Stimulated activated CD8-positive, alpha-beta memory T cell treated with anti-CD3 and anti-CD28 coated beads, Interleukin-12 subunit alpha, Interleukin-12 subunit beta, amount 100 ng/mL, for 4 hours (primary cell): ENCODE measurements at places on chromosomes 13 and 19.

- no peak for DNase-seq
Observed at GRCh38 chr13:49932868-49933267, 3.3 kb downstream of the SPRYD7 start.

DNA sequence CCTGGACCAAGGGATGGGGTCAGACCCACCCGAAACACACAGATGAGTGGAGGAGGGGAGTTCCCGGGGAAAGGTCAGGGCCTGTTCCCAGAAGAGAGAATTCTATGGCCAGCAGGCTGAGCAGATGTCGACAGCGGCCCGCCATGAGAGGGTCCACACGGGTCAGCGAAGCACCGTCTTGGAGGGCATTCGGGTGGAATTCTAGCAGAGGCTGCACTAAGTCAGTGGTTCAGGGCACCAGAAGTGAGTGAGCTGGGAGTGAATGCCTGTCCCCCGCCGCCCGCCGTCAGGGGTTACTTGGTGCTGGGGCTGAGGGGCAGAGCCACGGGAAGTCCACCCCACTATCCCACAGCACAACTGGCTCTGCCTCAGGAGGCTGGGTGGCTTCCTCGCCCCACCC, 96.2 kb upstream of the VSTM2B start:
- DNase-seq = no peak

- no peak for DNase-seq
Observed at GRCh38 chr19:38812841-38813320, at the start of gene LGALS4. Gene LGALS4, minus strand, starts transcription at chr19:38812945. Its CDS starts 59 bp downstream, at chr19:38812886.

DNA sequence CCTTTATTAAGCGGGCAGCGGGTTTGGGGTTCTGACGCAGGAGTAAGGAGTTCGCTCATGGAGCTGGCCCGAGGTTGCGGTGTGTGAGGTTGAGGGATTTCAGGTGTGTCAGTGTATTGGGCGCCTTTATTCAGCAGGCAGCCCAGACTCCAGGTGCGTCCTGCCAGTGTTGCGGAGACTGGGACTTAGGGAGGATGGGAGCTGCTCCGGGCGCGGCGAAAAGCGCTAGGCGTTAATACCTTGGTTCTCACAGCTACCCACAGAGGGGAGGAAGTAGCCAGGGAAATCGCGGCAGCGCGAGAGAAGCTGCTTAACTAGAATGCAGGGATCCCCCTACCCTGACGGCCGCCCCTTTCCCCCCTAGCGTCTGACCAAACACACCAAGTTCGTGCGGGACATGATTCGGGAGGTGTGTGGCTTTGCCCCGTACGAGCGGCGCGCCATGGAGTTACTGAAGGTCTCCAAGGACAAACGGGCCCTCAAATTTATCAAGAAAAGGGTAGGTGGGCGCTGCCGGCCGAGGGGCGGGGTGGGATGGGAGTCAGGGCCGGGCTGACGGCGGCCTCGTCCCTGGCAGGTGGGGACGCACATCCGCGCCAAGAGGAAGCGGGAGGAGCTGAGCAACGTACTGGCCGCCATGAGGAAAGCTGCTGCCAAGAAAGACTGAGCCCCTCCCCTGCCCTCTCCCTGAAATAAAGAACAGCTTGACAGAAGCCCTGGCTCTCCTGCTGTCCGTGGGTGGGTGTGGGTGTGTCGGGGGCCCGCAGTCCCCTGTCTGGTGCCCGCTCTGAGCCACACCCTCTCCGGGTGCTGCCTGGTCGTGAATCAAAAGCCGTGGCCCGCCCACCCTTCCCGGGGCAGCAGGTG, 1.1 kb downstream of the RPL36 start:
- peak; percentile 57 for DNase-seq

GRCh38 chr19:30082611-30083010, 140.6 kb downstream of the URI1 start:
- DNase-seq = no peak

GRCh38 chr13:94666065-94666464, 46.3 kb downstream of the SOX21 start:
- no peak for DNase-seq

GRCh38 chr13:31765138-31765785, 25.9 kb downstream of the RXFP2 start:
- DNase-seq = no peak

DNA sequence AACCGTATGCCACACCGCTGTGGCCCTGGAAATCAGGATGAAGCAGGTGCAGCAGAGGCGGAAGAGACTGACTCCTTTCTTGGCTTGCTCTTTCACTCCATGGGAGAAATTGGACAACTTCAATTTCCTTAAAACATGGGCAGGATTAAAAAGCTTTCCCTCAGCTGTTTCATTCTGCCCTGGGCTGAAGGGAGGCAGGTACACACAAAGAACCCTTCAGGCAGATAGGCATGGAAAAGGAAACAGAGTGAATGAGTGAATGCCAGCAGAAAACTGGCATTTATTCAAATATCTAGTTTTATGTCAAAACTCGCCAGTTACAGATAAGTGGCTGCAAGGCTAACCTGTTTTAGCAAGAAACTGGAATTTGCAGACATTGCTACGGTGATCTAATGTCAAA, 71.0 kb upstream of the SLC15A1 start:
- DNase-seq = no peak

DNA sequence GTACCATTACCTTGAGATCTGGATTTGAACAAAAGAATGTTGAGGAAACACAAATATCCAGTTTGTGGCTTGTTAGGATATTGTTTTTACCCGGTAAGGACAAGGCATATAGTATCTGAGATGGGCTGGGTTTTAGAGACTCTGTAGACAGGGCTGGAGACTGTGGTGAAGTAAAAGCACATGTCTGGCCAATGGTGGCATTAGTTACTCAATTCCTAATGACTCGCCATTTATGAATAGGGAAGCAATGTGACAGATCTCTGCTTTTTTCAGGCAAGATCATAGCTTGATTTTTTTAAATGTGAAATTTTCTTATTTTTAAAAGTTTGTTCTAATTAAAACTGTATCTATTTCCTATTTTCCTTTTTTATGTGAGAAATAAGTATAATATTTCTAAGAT, 371.1 kb upstream of the SPRY2 start:
- no peak for DNase-seq

DNA sequence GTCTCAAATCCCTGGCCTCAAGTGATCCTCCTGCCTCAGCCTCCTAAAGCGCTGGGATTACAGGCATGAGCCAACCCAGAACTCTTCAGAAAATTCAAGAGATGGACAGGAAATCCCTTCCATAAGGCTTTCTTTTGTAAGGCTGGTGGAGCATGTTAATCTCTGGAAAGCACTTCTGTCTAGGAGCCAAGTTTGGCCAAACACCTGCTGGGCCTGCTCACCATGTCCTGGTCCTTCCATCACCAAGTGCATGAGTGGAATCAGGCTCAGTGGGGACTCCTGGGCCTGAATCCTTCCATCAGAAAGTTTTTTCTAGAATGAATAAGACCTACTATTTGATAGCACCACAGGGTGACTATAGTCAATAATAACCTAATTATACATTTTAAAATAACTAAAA, 148.0 kb downstream of the DCLK1 start:
- DNase-seq = no peak

DNA sequence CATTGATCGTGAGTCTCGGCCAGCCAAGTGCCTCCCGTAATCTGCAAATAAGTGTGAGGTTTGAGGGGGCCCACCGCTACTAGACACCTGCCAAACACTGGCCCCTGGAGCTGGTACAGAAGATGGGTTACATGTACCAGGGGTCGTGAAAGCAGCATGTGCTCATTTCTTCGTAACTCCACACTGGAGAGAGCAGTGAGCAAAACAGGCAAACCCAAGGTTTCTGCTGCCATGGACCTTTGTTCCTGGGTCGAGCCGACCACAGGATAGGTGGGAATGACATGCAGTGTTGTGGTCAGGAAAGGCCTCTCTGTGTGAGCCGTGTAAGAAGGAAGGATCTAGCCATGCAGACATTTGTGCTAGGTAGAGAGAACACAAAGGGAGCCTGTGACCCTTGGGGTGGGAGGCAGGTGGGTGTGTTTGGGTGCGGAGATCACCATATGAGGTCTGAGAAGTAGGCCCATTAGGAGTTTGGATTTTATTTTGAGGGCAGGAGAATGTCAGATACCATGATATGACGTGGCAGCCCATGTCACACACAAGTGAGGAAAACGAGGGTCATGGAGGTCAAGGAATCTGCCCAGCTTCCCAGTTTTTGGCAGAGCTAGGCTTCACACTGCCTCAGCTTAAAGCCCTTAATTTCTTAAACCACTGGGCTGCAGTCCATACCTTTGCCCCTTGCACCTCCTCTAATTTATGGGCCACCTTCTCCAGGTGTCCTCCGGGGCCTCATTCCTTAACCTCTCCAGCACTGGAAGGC, 919 bp downstream of the GTF3A start:
- no peak for DNase-seq

GRCh38 chr13:114166381-114167131, 12.5 kb upstream of the CFAP97D2 start:
- DNase-seq = no peak

GRCh38 chr13:84684048-84684662, 801.9 kb upstream of the SLITRK1 start:
- DNase-seq = no peak

GRCh38 chr19:9018163-9018875, 8.1 kb upstream of the MUC16 start:
- DNase-seq = no peak

- no peak for DNase-seq
Observed at GRCh38 chr13:68176475-68176874, 946.3 kb upstream of the PCDH9 start.

- no peak for DNase-seq
Observed at GRCh38 chr13:76607866-76608265, 278.3 kb downstream of the KCTD12 start.

- DNase-seq = no peak
Observed at GRCh38 chr13:69857183-69857821, 250.3 kb upstream of the ATXN8OS start.

- no peak for DNase-seq
Observed at GRCh38 chr13:58235454-58235853, 603.9 kb downstream of the PCDH17 start.

DNA sequence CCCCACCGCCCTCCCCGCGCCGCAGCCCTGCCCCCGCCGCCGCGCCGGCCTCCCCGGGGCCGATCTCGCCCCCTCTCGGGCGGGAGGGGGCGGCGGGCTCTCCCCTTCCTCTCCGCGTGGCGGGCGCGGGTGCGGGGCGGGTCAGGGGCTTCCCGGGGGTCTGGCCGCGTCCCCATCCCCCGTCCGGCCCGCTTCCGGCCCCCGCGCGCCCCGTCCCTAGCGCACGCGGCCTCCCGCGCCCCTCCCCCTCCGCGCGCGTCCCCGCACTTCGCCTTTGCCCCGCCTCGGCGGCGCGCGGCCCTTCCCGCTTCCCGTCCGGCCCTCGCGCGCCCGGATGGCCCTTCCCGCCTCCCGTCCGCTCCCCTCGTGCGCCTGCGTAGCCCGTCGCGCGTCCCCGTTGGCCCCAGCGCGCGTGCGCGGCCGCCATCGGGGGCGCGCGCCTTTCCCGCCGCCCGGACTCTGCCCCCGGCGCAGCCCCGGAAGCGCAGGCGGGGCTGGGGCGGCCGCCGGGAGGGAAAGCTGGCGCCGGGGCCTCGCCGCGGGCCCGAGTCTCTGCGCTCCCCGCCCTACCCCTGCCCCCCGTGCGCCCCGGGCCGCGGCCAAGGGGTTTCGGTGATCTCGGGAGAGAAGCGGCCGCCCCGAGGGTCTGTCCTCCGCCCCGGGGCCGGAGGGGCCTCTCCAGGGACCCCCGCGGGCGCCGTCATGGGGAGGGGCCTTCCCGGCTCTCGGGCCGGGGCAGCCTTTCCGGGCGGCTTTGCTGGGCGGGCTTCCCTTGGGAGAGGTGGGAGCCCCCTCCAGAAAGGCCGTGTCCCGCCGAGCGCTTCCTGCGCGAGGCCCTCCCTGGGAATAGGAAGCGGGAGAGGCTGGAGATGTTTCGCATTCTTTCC, 519 bp downstream of the PTBP1 start:
- DNase-seq = peak; percentile 75

- no peak for DNase-seq
Observed at GRCh38 chr19:47267350-47267759, 7.3 kb upstream of the INAFM1 start.

DNA sequence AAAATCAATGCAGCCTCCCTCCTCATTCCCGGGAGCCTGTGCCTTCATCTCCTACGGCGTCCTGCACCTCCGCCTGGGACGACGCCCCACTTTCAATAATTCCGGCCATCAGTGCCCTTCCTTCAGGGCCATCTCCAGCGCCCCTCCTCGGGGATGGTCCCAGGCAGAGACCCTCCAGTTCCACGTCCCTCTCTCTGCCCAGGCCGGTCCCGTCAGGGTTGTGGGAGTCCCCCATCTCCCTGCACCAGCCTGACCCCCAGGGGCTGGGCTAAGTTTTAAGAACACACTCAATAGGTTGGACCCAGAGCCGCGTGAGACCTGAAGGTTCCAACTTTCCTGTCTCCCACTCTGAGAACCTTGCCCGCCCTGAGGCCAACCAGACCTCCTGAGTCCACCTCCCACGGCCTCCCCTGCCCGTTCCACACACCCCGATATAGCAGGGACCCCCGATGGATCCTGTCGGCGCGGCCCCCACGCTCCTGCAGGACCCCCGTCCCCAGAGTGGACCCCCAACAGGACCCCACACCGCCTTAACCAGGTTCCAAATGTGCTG, 646 bp downstream of the TMEM161A start:
- no peak for DNase-seq

- no peak for DNase-seq
Observed at GRCh38 chr13:50200569-50200968, 185.3 kb downstream of the KCNRG start.

- no peak for DNase-seq
Observed at GRCh38 chr13:99996381-99996973, 14.9 kb downstream of the ZIC2 start.

GRCh38 chr13:34640179-34640992, 301.7 kb upstream of the NBEA start:
- no peak for DNase-seq

GRCh38 chr13:108957369-108958012, 328.1 kb downstream of the MYO16 start:
- DNase-seq = no peak

- no peak for DNase-seq
Observed at GRCh38 chr13:27403203-27403678, 21.2 kb upstream of the GTF3A start.

DNA sequence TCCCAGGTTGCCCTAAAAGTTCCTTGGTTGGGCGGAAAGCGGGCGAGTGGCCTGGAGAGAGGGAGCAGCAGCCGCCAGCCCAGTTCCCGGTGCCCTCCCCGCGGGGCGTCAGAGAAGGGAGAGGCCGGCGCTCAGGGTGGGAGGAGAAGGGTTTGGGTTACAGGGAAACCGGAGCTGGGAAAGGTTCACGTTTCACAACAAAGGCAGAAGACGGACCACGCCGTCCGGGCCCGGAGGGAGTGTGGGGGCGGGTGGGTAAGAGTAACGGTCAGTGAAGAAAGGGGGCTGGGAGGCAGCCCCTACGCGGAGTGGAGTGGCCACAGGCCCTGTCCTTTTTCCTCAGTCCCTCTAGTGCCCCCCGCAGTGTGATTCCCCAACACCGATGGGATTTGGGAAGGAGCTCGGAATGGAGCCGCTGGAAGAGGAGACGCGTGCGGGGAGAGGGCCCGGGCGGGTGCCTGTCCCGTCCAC, 1.6 kb downstream of the SIX5 start:
- DNase-seq = no peak

GRCh38 chr19:17159466-17160393, 55.4 kb upstream of the USE1 start:
- no peak for DNase-seq
